ENCODE measurements at places on chromosomes 6 and 20.
A peak's percentile ranks its signal among the peaks of the same experiment; 100 is the strongest.

DNA sequence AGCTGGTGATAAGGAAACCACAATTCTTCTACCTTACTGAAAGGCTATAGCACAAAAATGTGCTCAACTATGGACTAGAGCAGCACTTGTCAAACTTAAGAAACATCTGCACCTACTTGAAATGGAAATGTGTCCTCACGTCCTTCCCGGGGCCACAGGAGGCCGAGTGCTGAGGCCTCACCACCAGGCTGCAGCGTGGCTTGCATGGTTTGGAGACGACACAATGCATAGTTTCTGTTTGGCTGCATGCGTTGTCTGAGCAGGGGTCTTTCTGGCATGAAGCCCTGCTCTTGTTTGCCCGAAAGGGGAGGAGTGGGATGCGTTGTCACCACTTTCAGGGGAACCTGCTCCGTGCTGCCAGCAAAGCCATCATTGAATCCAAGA lies 228.8 kb downstream of the TTLL2 start:
- no peak for DNase-seq

DNA sequence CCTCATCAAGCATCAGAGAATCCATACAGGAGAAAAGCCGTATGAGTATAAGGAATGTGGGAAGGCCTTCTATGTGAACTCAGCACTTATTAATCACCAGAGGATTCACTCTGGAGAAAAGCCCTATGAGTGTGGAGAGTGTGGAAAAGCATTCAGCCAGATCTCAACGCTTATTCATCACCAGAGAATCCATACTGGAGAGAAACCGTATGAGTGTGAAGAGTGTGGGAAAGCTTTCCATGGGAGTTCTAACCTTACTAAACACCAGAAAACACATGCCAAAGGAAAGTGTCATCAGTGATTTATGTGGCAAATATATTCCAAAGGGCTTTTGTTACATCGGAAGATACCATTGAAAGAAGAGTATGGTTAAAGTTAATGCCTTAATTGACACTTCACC lies 25.4 kb downstream of the ZKSCAN8 start:
- DNase-seq = no peak

DNA sequence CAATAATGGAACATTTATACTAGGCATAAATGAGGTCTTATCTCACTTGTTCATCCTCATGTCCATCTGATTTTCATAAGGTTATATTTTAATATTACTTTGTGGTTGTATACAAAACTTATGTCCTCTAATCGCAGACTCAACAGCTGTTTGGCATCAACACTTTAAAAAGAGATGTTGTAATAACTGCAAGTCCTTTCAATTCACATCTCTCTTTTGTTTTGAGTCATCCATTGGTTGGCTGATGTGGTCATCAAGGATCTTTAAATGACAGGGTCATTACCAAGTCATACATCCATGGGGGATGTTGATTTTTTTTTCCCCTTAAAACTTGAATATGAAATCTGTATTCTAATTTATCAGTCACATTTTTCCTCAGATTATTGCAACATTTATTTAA lies 299.4 kb upstream of the NRSN1 start:
- DNase-seq = no peak

DNA sequence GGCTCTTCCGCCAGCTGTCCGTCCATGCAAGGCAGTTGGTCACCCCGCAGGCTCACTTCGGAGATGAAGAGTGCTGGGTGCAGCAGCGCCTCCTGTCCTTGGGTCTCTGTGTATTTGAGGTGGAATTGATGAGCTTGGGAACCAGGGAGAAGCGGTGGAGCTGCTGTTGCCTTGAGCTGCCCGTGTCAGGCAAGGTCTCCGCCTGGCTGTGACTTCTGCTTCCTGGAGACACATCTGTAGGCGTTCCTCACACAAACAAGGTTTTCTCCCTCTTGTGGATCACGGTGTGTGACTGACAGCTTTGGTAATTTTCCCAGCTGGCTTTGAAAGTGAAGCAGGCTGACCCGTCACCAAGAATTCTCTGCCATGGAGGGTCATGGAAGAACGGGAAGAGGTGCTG lies 2.5 kb upstream of the SLC17A9 start:
- DNase-seq = no peak

GRCh38 chr20:36104244-36104643 lies 50.3 kb upstream of the EPB41L1 start:
- no peak for DNase-seq

DNA sequence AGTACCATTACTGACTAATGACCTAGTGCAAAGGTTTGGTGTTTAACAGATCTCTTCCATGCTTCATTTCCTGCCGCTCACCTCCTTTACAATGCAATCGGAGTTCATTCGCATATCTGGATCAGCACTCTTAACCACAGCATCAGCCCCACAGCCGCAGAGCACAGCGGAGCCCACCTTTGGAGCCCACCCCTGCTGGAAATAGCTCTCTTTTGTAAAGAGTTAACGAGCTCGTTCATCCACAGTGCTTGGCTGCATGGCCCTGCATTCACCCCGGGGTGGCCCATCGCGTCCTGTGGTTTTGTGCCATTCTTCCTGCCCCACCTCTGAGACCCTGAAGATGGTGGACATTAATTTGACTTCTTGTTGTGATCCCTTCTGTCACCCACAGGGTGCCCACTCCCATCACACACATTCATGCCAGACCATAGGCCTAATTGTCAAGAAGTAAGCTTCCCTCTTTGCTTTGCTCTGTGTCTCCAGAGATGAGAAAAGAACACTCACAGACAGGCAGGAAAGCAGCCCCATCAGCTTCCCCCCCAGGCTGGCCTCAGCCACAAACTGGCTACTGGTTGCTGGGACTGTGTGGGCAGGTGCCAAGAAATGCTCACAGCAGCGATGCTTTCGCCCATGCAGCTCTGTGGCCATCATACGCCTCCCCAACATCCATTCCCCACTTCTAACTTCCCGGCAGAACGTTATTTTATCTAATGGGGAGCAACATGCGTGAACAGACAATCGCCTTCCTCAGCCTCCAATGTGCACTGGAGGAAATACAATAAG lies 167.0 kb downstream of the LRFN2 start:
- DNase-seq = no peak

DNA sequence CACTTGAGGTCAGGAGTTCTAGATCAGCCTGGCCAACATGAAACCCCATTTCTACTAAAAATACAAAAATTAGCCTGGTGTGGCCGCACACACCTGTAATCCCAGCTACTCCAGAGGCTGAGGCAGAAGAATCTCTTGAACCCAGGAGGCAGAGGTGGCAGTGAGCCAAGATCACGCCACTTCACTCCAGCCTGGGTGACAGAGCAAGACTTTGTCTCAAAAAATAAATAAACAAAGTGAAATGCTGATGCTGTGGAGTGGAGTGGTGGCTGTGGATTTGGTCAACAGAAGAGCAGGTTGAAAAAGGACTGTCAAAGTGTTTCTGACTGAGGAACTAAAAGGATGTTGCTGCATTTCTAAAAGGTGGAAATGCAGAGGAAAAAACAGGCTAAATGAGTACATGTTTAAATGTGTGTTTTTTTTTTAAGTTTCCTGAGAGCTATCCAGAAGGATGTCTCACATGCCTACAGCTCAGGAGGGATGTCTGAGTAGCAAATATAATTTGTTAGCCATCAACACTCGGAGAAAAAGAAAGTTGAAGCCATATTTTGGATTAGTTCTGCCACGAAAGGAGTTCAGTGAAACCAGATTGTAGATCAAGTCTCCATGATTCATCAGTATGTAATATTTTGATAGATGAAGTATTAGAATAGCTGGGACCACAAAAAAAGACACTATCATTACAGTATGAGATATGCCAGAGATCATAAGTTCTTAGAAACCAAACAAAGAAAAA lies 621.1 kb upstream of the ADGRB3 start:
- no peak for DNase-seq

DNA sequence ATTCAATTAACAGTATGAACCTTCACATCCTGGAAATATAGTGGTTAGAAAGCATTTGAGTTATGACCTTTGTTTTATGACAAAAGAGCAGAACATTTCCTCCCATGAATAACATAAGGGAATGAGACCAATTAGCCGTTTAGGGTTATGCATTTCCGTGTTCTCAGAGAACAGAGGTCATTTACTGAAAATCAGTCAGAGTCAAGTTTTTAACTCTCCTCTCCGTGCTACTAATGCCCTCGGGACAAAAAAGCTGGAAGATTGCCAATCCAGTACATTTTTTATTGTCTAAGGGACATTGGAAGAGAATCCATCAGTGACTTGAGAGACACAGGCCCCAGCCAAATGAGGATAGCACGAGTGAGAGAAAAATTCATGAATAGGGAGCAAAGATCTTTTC lies 632.7 kb downstream of the RFPL4B start:
- DNase-seq = peak; percentile 79

DNA sequence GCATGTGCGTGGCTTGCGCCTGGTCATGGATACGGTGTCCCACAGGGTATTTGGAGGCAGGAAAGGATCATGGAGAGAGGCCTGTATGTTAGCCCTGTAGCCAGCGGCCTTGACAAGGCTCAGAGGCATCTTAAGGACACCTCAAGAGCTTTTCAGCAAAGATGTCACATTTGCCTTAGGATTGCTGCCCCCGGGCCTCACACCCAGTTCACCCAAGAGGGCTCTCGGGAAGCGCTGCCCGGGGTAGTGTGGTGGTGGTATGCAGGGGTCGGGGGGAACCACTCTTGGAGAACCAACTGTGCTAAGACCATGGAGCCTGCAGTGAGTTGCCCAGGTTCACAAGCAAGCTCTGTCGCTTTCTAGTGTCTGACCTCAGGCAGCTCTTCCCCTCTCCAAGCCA lies 36.9 kb upstream of the VSTM2L start:
- no peak for DNase-seq

DNA sequence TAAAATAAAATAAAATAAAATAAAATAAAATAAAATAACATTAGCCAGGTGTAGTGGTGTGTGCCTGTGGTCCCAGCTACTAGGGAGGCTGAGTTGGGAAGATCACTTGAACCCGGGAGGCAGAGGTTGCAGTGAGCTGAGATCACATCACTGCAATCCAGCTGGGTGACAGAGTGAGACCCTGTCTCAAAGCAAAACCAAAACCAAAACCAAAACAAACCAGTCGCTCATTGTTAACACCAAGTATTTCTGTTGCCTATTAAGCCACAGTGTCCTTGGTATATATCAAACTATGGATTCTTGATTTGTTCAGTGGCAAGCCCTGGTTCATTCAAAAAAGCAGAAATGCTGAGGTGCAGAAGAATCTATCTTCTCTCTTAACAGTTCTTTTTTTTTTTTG lies 65.7 kb downstream of the PYGB start:
- DNase-seq = no peak

DNA sequence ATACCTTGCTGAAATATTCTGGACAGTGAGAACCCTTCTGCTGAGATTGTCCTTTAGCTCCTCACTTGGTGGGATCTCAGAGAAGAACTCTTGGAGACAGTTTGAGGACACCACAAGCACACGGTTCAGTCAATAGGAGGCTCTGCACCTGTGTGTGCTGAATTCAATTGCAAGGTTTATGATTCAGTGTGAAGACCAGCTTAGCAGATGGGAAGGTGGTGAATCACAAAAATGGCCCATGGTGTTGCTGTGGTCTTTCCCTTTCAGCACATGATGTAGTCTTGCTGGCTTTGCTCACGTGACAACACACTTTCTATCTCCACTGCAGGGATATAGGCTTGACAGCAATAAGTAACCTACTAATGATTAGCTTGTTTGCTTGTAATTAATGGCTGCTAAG lies 270.3 kb downstream of the SLC24A3 start:
- no peak for DNase-seq

GRCh38 chr6:159715166-159715565 lies 12.1 kb upstream of the WTAP start:
- no peak for DNase-seq

DNA sequence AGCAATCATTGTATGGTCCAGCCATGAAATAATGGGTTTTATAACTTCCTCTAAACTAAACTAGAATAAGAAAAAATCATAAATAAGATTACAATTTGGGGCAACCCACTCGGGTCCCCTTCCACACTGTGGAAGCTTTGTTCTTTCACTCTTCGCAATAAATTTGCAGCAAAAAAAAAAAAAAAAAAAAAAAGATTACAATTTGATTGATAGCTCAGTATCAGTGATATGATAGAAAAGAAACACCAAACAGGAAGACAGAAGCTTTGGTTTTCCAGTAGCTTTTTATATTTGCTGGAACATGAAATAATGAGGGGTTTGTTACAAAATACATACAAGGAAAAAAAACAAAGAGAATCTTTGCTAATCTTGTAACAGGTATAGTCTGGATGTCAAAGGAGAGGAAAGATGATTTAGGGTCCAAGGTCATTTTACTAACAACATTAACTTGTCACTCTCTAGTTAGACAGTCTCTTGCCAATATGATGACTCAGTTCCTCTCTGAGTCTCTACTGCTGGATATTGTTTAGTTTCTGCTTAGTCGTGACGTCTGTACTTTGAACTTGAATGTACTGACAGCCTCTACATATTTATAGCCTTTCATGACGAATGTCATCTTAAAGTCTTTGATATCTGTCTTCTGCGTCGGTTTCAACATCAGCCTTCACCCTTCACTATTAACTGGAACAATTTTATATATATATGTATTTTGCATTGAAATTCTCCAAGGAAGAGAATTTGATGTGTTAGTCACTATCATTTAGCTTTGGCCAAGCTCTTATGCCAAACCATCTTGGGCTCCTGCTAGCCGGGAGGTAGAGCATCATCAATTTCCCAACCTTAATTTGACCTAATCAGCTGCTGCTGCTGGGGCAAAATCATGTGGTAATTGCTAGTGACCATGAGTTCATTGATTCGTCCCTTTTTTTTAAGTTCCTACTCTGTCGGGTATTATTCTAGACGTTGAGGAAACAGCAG lies 213.1 kb upstream of the STXBP5 start:
- no peak for DNase-seq

DNA sequence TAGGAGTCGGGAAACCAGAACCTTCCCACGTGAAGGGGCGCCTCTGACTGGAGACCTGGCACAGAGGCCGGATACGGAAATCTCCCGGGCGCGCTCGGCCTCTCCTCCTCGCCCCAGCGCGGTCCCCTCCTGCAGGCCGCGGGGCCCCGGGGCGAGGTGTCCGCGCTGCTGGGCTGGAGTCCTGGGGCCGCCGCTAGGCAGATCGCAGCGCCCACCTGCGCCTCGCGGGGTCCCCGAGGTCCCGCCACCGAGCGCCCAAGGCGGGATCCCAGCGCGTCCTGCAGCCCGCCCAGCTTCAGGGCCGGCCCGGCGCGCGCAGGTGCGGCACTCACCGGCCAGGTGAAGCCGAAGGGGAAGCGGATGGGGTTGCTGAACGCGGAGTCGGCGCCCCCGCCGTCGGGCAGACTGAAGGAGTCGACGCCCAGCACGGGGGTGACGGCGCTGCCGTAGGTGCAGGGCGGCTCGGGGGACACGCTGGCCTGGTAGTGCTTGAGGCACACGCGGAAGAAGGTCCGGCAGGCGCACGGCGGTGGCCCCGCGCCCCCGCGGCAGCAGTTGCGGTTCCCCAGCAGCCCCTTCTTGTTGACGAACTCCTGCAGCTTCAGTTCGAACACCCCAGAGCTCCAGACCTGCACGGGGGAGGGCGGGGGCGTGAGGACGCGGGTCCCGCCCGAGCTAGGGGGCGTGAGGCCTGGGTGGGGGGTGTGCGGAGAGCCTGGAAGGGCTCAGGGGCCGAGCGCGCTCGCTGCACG lies 1.5 kb downstream of the DLL1 start:
- DNase-seq = peak; percentile 66

DNA sequence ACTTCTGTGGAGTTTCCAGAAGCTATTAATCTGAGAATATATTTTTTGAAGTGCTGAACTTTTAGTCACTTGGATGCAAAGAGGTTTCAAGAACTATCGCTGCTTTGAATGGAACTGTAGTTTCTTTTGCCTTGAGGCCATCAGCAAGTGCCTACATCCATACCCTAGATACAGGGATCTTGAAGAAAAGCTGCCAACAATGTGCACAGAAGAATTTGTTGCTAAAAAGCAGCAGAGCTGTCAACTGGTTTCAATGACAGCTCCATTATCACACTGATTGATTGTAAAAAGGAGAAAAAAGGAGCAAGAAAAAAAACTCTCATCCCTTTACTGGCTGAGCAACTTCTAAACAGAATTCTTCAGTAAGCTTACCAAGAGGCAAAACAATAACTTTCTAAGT lies 251.0 kb upstream of the NRSN1 start:
- DNase-seq = no peak

Measured in NCI-H146 (cell line).